ENCODE measurements at places on chromosomes 6 and 20.

- DNase-seq = peak; percentile 34
These were observed 5.4 kb upstream of the KCNQ5 start for GRCh38 chr6:72616406-72617015.

- DNase-seq = peak; percentile 46
These were observed 1.3 kb downstream of the SRF start for GRCh38 chr6:43172104-43173007.

DNA sequence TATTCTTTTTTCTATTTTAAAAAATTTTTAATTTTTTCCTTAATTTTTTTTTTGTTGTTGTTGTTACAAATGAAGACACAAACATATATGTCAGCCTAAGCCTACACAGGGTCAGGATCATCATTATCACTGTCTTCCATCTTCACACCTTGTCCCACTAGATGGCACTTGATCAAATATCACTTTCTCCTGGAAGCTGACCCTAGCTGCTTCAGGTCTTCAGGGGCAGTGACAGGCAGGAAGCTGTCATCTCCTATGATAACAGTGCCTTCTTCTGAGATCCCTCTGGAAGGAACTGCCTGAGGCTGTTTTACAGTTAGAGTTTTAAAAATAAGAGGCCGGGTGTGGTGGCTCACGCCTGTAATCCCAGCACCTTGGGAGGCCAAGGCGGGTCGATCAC, 70.2 kb upstream of the EEF1E1 start:
- no peak for DNase-seq

GRCh38 chr6:15457121-15457650, 205.6 kb downstream of the DTNBP1 start:
- no peak for DNase-seq

GRCh38 chr6:148528292-148528691, 185.7 kb downstream of the SASH1 start:
- no peak for DNase-seq

DNA sequence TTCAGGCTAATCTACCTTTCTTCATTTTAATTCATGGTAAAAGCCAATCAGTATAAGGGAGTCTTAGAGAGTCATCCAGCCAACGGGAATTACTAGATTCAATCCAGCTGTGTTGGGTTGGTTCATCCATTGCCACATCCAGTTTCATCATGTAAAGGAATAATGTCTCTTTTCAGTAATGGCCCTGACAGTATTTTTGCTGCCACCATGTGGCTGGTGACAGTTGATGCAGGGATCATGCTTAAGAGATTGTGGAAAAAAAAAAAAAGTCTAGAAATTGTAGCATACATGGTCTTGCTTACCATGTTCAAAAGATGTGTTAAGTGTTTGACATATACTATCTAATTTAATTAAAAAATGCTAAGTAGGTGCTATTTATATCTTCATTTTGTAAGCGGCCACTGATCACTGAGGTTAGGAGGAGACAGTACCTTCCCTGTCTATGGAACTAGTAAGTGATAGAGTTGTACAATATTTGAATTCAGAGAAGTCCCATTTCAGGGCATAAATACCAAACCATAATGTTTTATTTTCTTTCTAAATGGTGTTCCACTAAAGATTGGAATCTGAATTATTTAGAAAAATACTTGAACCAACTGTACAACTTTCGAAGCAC, 135.9 kb downstream of the KHDRBS2 start:
- peak; percentile 16 for DNase-seq

Measured in GM10248 (cell line).